ENCODE measurements at places on chromosomes 7 and 10.
A peak's percentile ranks its signal among the peaks of the same experiment; 100 is the strongest.

DNA sequence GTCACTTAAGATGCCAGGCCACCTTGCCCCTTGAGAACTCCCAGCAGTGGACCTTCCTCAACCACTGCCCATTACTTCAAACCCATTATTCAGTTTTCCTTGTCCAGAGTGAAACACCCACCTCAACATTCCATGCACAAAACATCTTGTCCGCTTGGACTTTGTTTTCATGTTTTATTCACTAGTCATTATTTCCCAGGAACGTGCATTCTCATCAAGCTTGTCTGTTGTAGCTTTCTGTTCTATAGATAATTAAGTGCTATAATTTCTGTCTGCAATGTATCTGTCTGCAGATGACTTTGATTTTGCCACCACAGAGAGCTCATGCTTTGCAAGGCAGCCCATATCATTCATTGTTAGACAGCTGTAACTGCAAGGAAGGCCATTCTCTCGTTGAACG lies 117.4 kb downstream of the RAB18 start:
- DNase-seq: no peak

- DNase-seq: peak; percentile 80
Observed at GRCh38 chr7:135558337-135558767, 635 bp downstream of the NUP205 start.

DNA sequence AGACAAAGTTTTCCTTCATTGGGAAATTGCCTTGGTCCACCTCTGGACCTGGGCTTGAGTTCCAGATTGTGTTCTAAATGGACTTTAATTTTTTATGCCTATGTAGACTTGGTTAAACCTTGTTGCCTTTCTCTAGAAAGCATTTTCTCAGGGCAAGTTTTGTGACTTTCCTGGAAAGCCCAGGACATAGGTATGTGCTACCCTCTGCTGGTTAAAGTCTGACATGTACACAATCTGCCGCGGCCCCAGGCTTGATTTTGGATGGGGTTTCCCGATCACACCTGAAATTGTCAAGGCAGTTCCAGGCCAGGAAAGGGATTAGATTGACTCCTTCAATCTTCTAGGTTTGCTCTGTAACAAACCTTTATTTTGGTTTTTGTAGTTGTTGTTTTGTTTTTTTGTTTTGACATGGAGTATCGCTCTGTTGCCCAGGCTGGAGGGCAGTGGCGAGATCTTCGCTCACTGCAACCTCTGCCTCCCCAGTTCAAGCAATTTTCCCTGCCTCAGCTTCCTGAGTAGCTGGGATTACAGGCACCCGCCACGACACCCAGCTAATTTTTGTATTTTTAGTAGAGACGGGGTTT lies 14.1 kb upstream of the AKR1B10 start:
- DNase-seq: peak; percentile 70

DNA sequence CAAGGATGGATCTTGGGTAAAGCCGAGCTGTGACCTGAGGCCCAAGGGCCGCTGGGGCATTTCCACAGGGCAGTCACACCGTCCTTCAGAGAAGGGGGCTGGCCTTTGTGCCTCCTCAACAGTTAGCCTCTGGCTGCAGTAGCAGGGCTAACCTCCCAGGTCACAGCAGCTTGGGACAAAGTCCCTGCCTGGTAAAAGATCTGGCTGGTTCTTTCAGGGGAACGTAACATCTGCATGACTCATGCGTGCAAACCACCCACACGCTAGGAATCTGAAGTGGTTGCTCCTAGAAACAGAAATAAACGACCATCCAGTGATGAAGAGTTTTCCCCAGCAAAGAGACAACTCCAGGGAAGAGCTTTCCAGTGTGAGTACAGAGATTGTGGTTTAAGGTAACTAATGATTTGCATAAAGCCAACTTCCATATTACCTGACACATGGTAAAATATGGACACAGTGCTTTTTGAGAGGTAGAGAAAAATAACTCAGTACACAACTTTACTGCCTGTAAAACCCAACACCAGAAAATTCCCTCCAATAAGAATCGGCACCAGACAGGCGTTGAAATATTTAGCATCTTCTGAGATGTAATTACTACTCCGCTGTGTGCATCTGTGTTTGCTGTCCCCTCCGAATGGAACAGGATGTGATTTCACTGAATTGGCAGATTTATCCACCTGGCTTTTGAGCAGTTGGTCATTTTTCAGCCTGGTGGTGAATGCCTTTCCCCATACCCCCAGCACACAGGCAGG lies 84.9 kb upstream of the ADRB1 start:
- no peak for DNase-seq

DNA sequence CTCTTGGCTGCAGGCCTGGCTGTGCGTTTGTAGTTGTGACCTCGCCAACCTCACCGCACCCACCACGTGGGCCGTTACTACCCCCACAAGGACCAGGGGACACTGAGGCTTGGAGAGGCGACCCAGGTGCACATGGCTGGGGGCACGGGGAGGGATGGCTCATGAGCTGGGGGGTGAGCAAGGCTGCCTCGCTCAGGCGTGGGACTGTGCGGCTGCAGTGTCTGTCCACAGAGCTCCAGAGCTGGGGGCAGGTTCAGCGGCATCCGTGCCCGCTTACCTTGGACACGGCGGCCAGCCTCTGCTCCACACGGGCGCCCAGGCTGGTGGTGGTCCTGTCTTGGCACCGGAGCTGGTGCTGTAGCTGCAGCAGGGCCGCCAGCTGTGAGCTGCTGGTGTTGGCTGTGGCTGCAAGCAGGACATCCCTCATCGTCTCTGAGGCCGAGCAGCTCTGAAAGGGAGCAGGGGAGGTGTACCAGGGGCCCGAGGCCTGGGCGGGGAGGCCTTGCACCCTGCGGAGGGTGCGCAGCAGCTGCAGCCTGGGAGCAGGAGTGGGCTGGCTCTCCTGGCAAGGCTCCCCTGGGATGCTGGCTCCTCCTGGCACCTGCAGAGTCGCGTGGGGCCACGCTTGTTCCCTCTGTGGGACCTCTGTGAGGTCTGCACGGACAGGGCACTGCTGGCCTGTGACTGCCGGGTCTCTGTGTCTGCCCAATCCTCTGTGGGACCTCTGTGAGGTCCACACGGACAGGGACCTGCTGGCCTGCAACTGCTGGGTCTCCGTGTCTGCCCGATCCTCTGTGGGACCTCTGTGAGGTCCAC lies 60.0 kb upstream of the NKX6-2 start:
- DNase-seq: no peak

- peak; percentile 98 for DNase-seq
Observed at GRCh38 chr10:72297281-72297804, 23.6 kb downstream of the DDIT4 start.

GRCh38 chr10:14571866-14572507 lies 202.7 kb downstream of the FAM107B start:
- DNase-seq: no peak
